H9 (cell line): ENCODE measurements at places on chromosomes 2 and 18.

DNA sequence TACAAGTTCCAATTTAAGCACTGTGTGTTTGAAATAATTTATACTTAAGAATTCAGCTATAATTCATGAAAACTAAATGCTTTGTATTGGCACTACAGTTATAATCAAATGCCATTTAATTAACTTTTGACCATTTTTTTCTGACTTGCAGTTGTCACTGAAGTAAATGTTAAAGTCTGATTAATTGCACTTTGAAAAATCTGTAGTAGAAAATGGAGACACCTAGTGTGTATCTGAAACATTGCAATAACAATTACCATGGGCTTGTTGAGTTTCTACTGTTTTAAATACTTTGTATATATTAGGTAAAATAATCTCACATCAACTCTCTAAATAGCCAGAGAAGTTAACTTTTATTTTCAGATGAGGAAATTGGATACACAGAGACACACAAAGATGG lies 458.6 kb upstream of the FSIP2 start:
- no peak for DNase-seq

GRCh38 chr2:134718023-134718816 lies 580 bp downstream of the TMEM163 start:
- peak; percentile 46 for DNase-seq

- DNase-seq, result no peak
Observed at GRCh38 chr2:135904341-135904989, 28.2 kb upstream of the MCM6 start.

DNA sequence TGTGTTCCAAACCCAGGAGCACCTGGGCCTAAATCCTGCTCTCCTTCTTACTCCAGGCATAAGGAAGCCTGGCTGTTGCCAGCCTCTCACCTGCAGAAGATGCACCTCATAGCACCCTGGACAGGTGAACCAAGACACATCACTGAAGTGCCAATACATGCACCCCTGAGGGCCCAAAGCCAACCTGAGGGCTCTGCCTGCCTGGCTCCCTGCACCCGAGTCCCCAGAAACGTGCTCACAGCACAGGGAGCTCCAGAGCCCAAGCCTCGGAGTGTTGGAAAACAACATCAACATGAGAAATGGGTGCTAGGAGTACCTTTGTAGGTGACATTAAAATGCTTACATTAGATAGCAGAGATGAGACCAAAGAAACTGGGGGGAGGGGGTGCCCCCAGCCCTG lies 96.3 kb upstream of the RAB6C start:
- no peak for DNase-seq

DNA sequence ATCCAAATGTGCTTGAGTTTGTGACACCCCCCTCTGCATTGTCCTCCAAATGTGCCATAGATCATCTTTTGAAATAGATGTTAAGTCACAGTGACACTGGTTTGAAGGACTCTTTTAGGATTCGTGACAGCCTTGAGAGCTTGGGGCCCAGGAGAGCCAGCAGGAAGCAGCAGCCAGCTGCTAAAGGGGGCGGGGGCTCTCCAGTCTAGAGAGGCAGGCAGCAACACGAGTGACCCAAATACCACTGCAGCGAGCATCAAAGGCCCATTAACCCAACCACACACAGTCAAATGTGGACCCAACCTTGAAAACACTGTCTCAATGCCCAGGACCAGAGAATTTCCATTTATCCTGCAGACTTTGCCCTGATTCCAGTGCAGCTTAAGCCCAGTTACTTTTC lies 75.6 kb downstream of the ZBTB7C start:
- no peak for DNase-seq

DNA sequence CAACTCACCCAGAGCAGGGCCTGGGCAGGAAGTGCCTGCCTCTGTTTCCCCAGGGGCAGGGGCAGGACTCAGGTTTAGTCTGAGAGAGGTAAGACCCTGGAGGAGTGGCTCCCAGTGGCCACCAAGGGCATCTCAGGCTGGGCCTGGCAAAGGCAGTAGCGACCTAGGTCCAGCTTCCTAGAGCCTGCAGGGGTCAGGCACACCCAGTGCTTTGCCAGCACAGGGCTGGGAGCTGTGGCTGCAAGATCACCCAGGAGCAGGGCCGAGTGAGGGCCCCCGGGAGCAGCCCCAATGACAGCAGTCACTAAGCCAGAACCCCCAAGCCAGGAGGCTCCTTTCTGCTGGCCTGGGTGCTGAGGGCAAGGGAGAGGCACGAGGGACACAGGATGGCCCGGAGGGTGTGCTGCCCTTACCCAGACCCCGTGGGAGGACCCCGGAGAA lies 8.8 kb upstream of the DUSP2 start:
- DNase-seq, result peak; percentile 36

- DNase-seq, result no peak
Observed at GRCh38 chr18:58671632-58672564, 633 bp downstream of the MALT1 start.

DNA sequence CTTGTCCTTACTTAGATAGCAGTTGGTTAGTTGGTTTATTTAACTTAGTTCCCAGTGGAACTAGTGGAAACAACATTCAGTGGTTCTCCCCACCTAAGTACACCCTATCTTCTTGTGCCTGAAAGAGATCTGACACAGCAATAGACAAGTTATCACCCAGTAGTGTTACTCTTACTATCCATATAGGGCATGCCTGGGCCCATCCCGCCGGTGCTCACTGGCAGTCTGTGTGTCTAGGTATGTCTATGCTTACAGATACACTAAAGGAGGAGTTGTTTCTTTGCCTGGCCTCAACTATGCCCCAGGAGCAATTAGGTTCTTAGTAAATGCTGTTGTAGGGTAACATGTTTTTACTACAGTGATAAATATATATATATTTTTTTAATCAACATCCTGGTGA lies 12.0 kb upstream of the NRP2 start:
- no peak for DNase-seq

DNA sequence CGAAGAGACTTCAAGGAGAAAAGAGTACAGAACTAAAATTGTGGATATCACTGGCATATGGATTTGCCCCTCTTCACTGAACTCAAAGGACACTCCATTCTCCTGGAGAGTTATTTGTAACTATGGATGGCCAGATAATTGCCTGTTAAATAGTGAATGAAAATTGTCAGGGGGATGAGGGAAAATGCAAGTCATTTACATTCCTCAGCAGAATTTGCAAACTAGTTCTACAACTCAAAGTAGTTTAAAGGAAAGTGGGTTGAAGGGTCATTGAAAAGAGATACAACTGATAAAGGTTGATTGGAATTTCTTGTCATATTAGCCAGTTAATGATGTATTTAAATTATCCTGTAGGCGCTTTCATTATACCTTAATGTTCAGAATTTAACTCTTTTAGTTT lies 266.5 kb upstream of the SPOPL start:
- DNase-seq, result no peak

GRCh38 chr2:40128796-40129195 lies 323.1 kb downstream of the SLC8A1 start:
- no peak for DNase-seq

DNA sequence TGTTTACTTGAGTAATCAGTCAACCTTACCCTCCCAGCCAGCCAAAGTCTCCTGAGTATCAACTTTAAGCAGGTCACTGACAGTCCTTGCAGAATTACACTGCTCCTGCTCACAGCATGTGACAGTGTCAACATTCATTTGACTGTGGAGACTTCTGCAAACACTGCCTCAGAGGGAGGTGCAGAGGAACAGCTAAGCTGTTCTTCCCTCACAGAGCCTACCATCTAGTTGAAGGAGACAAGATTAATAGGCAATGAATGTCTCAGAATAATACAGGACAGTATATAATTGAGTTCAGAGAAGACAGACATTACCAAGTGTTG lies 11.9 kb downstream of the SLC14A2 start:
- DNase-seq, result no peak

DNA sequence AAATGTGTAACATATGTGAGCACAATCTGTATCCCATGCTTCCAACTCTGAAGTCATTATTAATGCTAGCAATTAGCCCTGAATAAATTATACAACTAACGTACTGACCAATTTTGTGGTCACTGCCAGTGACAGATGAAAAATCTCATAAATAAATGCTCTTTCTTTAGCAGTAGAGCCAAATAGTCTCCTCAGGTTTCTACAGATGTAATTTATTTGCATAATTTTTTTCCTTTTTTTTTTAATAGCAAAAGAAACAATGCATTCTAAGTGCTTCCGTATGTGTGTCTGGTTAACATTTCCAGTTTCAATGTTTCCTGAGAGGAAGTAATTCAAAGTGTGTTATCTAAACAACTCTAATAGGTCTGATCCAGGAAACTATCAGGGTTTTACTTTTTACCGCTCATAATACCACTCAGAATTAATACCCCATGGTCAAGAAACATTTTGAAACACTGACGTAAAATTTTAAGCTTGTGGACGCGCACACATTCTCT lies 108.4 kb downstream of the MEP1B start:
- DNase-seq, result no peak

DNA sequence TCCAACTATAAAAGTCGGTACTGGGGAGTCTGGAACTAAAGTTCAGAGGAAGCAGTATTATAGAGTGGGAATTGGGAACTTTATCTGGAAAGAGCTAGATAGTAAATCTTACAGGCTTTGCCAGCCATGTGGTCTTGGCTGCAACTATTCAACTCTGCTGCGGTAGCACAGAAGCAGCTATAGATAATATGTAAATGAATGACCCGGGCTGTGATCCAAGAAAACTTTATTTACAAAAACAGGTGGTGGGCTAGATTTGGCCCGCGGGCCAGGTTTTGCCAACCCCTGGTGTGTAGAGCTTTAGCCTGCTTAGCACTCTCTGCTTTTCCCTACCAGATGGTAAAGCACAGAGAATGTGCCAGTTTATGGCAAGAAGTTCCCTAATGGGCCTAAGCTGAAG lies 70.8 kb downstream of the TNP1 start:
- no peak for DNase-seq

DNA sequence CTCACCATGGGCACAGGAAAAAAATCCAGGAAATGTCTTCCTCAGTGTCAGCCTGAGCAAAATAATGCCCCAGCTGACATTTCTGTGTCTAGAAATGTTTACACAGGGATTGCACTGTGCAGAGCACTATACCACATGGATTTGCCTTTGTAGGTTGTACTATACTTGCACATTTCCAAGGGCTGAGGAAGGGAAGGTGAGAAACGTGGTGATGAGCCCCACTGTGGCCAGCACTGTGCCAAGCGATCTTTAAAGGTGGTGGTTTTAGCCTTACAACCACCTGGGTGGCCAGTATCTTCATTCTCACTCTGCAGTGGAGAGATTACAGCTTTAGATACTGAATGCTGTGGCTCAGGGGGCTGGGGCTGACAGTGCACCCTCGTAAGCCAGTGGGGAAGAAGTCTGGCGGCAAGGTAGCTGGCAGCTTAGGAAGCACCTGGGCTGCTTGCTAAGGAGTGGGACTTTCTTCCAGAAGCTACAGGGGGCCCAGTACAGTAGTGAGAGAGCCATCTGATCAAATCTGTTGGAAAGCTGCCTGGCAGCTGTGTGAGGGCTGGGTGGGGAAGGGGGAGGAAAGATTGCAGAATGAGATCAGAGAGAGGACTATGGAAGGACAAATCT lies 81.4 kb upstream of the MSH2 start:
- DNase-seq, result no peak

DNA sequence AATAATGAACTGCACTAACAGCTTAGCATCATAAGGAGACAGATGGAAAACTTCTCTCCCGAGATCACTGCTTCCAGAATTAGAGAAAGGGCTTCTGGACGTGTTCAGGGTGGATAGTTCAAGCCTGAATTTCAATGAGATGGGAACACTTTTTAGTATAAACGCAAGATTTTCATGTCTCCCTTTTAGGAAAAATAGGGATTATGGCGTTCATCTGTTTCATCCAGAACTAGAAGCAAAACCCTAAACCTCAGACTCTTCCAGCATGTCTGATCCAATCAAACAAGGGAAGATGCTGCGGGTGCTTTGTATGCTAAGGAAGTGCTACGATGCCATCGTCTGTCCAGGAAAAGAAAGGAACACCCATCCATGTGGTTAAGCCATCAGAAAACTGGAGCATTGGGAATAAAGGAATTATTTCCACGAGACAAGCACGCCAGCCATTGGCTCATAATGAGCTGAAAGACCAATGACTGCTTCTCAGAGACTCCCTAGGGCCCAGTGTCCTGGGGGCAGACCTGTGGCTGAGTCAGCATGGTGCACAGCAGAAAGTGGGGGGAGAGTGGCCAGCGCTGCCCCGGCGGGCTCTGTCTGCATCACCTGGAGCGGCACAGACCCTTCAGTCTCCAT lies 65.9 kb upstream of the AFF3 start:
- no peak for DNase-seq

- DNase-seq, result no peak
Observed at GRCh38 chr2:230991598-230991997, 4.3 kb upstream of the SPATA3 start.

- DNase-seq, result no peak
Observed at GRCh38 chr2:207920321-207920720, 105.0 kb downstream of the PLEKHM3 start.

GRCh38 chr2:217934321-217935131 lies 68.3 kb downstream of the TNS1 start:
- DNase-seq, result no peak

GRCh38 chr18:57077005-57077765 lies 69.7 kb upstream of the BOD1L2 start:
- DNase-seq, result no peak

GRCh38 chr2:54945391-54946219 lies 104.6 kb downstream of the RTN4 start:
- no peak for DNase-seq

DNA sequence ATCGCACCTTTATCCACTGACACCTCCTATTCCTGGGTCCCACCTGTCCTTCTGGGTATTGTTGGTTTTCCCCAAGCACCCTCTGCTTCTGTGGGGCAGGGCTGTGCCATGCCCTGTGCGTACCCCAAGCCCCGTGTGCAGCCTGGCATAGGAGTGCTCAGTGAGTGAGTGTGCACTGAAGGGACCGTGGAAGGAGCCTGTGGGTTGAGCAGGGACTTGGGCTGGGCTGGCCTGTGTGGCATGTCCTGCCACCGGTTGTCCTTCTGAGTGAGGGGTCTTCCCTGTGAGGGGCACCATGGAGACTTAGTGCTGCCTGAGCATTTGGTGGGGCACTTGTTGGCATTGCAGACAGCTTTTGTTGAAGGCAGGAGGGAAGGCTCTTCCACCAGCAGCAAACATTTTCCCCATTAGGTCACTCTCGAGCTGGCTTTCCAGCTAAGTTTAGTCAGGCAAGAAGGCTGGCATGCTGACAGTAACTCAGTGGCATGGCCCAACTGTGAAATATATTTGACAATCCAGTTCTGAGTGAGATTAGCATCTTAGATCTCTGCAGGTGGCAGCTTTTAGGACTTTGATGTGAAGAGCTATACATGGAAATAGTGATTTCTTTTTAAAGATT lies 64.7 kb downstream of the LPIN1 start:
- no peak for DNase-seq

GRCh38 chr2:62467475-62468321 lies 38.3 kb downstream of the TMEM17 start:
- no peak for DNase-seq

GRCh38 chr2:39476524-39476923 lies 39.4 kb upstream of the MAP4K3 start:
- DNase-seq, result no peak

- DNase-seq, result no peak
Observed at GRCh38 chr18:63523660-63524059, 18.5 kb upstream of the SERPINB12 start.

DNA sequence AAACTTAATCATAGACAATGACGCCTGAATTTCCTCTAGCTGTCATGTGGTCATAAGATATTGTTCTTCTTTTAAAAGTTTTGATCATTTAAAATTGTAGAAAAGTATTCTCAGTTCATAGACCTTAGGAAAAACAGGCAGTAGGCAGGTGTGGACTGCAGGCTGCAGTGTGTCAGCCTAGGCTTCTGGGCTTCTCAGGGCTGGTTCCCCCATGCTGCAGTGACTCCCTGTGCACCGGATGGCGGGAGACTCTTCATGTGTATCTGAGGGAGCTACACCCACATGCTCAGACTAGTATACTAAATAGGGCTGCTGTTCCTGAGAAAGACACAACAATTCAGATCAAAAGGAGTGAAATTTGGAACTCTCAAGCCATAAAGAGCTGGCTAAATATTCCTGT lies 72.4 kb downstream of the PXDN start:
- no peak for DNase-seq
